ENCODE measurements at places on chromosomes 7 and 10. TPM values are rescaled to one million over a fixed set of nuclear protein-coding genes. Genes with fewer than 3 reads are reported as not detected.

Gene LIPK
- total RNA-seq, result 60.3 TPM

GRCh38 chr10:60611291-60611747 lies 167.0 kb upstream of the CDK1 start:
- no peak for DNase-seq

GRCh38 chr7:33486633-33487032 lies 357.3 kb downstream of the BBS9 start:
- DNase-seq, result no peak

GRCh38 chr7:46291050-46291438 lies 370.0 kb upstream of the IGFBP3 start:
- DNase-seq, result no peak

GRCh38 chr7:13989949-13990305 lies 461 bp upstream of the ETV1 start:
- DNase-seq, result no peak

Gene CACNA2D1
- 3.0 TPM for total RNA-seq

Gene EMX2
- total RNA-seq, result 6.7 TPM

DNA sequence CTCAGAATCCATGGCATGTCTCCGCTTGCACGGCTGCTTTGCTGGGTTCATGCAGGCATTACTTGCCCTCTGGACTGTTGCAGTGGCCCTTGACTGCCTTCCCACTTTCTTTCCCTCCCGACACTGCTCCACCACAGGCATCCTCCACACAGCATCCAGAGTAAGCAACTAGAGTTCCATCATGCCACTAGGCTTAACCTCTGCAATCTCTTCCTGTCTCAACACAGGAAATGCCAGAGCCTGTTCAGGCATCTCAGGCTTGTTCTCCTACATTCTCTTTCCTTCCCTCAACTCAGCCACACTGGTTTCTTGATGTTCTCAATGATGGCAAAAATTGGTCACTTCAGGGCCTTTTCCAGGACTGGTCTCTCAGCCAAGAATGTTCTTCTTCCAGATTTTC lies 284.5 kb upstream of the KLF6 start:
- DNase-seq, result no peak

- DNase-seq, result no peak
Observed at GRCh38 chr7:143327903-143328302, 12.0 kb downstream of the CLCN1 start.

DNA sequence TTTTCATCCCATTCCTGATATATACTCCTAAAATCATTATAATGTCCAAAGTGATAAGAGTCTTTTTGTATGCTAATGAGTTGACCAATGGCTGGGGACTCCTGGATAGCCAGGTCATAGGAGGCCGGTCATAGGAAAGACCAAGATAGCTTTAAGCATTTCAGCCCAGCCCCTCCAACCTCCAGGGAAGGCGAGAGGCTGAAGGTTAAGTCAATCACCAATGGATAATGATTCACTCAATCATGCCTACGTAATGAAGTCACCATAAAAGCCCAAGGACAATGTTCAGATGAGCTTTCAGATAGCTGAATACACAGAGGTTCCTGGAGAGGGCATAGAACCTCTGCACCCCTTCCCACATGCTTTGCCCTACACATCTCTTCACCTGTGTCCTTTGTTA lies 75.7 kb downstream of the VWDE start:
- DNase-seq, result no peak

Gene FFAR4
- 0.34 TPM for total RNA-seq

DNA sequence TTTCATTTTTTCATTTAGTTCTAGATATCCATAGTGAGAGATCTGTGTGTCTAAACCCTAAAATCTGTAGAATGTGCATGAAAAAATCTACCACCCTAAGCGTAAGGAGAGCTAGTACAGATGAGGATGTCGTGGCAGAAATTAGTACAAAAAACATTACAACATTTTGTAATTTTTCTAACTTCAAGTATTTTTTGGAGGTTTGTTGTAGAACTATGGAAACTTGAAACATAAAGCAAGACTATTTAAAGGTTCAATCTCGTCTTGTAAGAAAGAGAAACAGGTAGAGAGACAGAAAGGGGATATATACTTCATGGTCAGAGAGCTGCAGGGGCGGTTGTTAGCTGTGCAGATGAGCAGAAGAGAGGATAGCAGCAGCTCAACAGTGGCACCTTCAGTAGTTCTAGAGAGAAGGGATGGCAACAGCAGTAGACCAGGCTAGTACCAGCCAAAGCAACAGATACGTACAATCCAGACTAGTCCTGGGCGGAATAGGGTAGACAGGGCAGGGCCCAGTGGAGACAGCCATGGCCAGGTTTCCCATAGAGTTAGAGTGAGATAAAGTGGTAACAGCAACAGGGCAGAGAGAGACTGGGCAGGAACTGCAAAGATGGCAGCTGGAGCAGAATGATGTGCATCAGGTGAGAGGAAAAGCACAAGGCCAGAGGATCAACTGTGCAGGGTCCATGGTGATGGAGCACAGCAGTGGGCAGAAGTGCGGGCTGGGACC lies 145.2 kb downstream of the FRMD4A start:
- no peak for DNase-seq

DNA sequence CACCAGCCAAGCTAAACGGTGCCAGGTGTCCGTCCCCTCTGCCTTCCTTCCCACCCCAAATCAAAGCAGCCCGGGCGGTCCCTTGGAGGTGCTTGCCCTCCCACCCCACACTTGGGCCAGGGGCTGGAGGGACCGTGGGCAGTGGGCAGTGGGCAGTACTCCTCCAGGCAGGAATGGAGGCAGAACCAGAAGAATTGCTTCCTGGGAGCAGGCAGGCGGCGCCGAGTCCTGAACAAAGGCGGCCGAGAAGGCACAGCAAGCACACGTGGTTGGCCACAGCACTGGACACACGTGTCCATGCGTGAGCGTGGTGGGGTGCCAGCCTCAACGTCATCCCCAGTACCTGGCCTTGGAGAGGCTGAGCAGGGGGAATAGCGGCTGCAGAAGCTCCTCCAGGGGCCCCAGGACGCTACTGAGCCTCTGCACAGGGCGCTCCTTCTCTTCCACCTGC lies 48.4 kb upstream of the NKX6-2 start:
- DNase-seq, result peak; percentile 77

Gene EVX1
- not detected for total RNA-seq

- DNase-seq, result no peak
Observed at GRCh38 chr7:131603932-131604331, 47.5 kb upstream of the PODXL start.

DNA sequence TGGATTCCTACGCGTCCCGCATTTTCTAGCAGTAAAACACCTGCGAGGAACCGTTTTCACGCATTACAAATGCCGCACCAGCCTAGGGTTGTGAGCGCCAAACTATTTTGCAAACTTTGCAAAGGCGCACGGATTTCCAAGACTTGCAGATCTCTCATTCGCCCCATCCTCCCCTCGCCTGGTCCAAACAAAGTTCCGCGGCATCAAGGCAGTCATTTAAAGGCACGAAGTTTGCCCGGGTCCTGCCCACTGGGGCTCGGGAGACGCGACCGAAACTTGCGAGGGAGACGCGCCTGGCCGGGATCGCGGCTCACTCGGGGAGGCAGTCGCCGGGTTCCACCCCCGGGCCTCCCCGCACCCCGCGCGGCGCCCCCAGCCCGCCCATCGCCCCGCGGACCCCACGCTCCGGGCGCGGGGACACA lies 613 bp downstream of the USP6NL start:
- peak; percentile 86 for DNase-seq

Gene PPIF
- total RNA-seq, result 123 TPM

Gene FAM25A
- 717 TPM for total RNA-seq

GRCh38 chr7:109003742-109004141 lies 434.1 kb downstream of the DNAJB9 start:
- no peak for DNase-seq

DNA sequence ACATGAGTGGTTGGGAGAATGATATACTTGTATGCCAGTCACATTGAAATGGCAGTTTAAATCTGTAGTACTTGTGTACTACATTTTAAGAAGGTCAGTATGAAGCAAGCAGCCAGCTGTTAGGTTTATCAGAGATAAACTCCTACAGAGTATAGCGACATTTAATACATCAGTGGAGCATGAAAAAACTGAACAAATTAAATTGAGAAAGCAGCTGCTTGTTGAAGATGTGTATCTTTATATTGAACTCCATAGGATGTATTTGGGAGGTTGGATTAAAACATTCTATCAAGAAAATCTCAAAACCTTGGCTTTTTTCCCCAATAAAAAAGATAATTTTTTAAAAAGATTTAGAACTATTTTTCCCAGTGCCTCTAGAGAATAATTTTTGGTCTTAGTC lies 47.8 kb downstream of the PHF14 start:
- no peak for DNase-seq

Gene PRKG1
- total RNA-seq, result 2.8 TPM

Gene CALML5
- 5,202 TPM for total RNA-seq

Gene GIMAP8
- 10.7 TPM for total RNA-seq

DNA sequence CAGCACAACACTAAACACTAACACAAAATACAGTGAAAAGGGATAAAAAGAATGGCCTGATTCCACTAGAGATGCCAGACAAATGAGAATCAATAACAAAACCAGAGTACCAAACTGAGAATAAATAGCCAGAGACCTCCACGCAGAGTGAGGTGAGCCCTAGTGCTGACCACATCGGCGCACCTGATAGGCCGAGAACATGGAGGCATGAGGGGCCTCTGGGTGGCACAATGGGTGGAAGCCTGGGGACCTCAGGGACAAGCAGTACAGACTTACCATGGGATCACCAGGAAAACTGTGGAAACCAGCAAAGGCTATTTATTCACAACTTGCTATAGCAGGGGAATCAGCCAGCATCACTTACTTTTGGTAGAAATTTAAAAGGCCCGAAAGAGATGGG lies 1.8 kb upstream of the CSGALNACT2 start:
- no peak for DNase-seq

DNA sequence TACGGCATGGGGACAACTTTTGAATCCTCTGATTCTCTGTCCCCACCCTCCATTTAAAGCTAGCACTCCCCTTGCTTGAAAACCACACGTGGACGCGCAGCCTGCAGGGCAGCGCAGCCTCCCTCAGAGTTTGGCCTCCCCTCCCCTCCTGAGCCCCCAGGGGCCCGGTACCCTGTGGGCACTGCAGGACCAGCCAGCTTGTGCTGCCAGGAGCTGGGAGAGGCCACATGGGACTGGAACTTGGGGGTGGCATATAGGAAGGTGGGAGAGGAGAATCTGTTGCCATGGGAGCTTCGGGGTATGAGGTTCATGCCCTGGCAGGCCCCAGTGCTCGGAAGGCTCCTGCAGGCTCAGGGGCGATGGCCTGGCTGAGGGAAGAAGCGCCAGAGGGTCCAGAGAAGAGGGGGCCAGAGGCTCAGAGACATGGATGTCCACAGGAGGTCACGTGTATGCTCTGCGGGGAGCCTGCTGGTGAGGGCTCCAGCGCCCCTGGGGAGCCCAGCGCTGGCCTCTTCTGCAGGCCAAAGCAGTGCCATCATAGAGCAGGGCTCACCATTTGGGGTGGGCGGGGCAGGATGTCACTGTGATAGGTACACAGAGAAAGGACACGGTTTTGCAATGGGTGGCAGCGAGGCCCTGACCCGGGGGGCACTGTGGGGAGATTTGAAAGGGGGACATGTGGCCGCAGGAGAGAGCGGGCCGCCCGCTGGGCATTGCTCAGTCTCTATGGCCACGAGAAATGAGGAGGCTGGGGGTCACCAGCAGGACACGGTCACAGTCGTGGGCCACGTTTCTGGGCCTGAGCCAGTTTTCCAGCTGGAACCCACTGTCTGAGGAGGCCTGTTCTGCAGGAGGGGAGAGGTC lies 64.2 kb downstream of the GLRX3 start:
- no peak for DNase-seq

DNA sequence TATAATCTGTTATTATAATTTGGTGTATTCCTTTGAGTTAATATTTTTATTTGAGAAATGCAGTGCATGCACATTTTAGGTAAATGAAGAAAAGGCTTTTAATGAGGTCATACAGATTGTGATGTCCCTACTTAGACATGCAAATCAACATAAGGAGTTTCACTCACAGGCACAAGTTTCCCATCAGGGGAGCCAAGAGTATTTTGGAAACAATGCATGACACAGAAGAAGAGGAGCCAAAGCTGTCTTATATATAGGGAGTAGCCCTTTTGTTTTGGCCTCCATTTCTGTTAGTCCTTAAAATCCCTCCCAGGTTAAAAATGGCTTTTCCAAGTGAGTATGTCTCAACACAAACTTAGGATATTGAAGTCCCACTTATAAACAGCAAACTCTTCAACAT lies 703.4 kb upstream of the ANKRD30A start:
- DNase-seq, result no peak

DNA sequence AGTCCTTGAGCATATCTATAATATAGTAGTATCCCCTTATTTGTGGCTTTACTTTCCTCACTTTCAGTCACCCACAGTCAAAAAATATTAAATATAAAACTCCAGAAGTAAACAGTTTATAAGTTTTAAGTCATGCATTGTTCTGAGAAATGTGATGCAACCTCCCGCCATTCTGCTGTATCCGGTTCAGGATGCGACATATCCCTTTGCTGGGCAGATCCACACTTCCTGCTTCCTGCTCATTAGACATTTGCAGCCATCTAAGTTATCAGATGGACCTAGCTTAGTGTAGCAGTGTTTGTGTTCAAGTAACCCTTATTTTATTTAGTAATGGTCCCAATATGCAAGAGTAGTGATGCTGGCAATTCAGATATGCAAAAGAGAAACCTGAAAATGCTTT lies 38.9 kb upstream of the BMS1 start:
- DNase-seq, result no peak

Gene SLC26A3
- not detected for total RNA-seq

- no peak for DNase-seq
Observed at GRCh38 chr10:14608381-14609001, 166.2 kb downstream of the FAM107B start.

Data from lower leg skin (tissue), 4 donors.